ENCODE measurements at places on chromosomes 5 and 9. TPM values are rescaled to one million over a fixed set of nuclear protein-coding genes. Genes with fewer than 3 reads are reported as not detected.

- no peak for DNase-seq
These were observed 75.0 kb downstream of the TMEM232 start for GRCh38 chr5:110651507-110651906.

DNA sequence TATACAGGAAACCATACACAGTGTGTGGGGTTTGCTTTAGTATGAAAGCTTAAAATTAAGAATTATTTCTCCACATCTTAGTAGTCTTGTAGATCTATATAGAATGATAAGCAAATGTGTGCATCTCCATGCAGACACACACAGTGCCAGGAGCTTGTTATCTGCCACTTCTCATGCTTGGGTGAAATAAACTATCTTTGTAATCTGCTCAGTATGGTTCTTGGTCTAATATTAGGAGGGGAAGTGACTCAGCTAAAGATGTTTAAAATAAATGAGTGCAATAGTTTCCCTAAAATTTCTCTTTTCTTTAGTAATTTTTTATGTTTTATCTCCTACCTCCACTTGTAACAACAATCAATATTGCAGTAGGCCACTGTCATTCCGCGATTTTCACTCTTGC lies 689.6 kb downstream of the TAF11L14 start:
- DNase-seq = no peak

CYLC2 gene
- polyA plus RNA-seq = not detected

GRCh38 chr5:38615042-38615441 lies 58.6 kb upstream of the LIFR start:
- no peak for DNase-seq

- DNase-seq = no peak
These were observed 39.0 kb downstream of the STK10 start for GRCh38 chr5:172149073-172149472.

GZMA gene
- not detected for polyA plus RNA-seq

DNM1 gene
- 0.34 TPM for polyA plus RNA-seq

SLIT3 gene
- polyA plus RNA-seq = 10.1 TPM

GRCh38 chr5:105754056-105754455 lies 1916.7 kb downstream of the EFNA5 start:
- no peak for DNase-seq

Data from keratinocyte (primary cell).